Astrocyte (in vitro differentiated cells and primary cell): ENCODE measurements at places on chromosomes 7 and 10. TPM values are rescaled to one million over a fixed set of nuclear protein-coding genes. Genes with fewer than 3 reads are reported as not detected.
A peak's percentile ranks its signal among the peaks of the same experiment; 100 is the strongest.

- no peak for DNase-seq
These were observed 34.6 kb upstream of the SLC35G1 start for GRCh38 chr10:93859049-93859655.

PTN gene
- total RNA-seq, result 11.1 and 17.2 TPM in 2 replicates

- DNase-seq, result peak; percentile 81
These were observed at the start of gene TLL2 for GRCh38 chr10:96513698-96514561. TLL2 (minus strand) TSS chr10:96513926; CDS start chr10:96513685, 241 bp downstream.

ZNF398 gene
- total RNA-seq, result 14.6 and 16.6 TPM in 2 replicates

PSMG3 gene
- 30.3 and 33.6 TPM in 2 replicates for total RNA-seq

GRCh38 chr7:124700655-124701054 is 64.9 kb downstream of the GPR37 start:
- peak; percentile 52 for DNase-seq

- no peak for DNase-seq
These were observed 15.3 kb downstream of the BRI3 start for GRCh38 chr7:98296833-98297232.

FRMD4A gene
- total RNA-seq, result 59.0 and 82.5 TPM in 2 replicates

- peak; percentile 20 for DNase-seq
These were observed 7.7 kb downstream of the AGMO start for GRCh38 chr7:15554081-15554480.

GRCh38 chr10:36057731-36058130 is 415.6 kb upstream of the FZD8 start:
- DNase-seq, result no peak

DNA sequence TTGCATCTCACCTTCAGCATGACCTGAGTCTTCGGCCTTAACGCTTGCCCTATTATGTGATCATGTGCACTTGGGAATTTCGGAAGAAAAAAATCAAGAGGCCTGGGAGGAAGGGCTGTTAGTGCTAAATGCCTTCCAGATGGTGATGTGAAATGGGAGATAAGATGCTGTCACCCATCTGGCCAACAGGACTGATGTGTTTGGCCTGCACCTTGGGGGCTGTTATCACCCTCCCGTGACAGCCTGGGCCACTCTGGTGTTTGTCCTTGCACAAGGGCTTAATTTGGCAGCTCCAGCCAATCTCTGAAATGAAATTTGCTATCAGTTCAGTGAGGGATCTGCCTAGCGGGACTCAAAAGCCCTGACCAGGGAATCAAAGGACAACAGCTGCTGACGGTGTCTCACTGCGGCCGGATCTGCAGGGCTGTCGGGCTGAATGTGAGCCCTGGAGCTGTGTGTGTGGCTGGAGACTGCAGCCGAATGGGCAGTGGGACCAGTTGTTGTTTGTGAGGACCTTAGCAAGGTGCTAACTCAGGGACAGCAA is 131.4 kb upstream of the BTBD16 start:
- DNase-seq, result no peak

- no peak for DNase-seq
These were observed 54.7 kb downstream of the RASGEF1A start for GRCh38 chr10:43212043-43212721.

CYP26A1 gene
- 0.18 and 0.53 TPM in 2 replicates for total RNA-seq

DNA sequence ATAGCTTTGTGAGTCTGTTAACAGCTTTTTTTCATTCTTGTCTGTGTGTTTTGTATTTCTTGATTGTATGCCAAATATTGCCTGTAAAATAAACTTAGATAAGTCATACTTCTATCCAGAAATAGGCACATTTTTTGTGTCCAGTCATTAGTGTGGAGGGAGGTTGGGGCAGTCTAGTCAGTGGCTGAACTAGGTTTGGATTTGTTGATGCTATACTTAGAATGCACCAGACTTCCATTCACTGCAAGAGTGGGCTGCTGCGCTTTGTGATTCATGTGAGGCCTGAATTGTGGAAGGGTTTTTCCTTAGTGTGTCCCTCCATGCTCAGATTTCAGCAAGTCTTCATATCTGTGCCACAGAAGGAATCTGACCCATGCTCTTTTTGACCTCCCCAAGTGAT is 50.0 kb downstream of the TRUB1 start:
- peak; percentile 92 for DNase-seq

DNA sequence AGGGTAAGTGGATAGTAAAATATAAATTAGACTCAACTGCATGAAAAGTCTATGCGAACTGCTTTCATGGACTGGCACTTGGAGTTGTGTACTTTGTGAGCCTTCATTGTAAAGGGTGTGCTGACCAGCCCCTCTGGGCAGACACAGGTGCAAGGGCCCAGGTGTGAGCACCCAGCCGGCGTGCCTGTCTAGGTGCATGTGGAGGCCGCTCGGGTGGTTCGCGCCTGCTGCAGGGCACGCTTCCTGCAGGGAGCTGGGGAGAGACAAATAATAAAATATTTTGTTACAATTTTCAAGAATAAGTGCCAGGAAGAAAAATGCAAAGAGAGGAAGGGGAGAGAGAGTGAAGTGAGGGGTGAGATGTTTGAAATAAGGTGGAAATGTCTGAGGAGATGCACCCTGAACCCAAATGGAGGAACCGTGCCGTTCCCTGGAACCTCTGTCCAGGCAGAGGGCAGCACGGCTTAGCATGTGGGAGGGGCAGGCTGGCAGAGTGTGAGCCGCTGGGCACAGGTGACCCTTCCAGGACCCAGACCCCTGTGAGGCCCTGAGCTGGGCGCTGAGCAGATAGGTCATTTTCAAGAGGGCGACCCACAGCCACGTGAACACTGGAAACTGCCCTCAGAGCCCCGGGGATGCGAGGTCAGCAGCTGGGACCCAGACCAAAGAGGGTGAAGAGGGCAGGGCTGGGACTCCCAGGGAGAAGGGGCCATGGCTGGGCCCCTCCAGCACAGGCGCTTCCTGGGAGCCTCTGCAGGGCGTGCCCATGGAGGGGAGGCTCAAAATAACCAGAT is 28.7 kb downstream of the RNF32 start:
- DNase-seq, result no peak

DNA sequence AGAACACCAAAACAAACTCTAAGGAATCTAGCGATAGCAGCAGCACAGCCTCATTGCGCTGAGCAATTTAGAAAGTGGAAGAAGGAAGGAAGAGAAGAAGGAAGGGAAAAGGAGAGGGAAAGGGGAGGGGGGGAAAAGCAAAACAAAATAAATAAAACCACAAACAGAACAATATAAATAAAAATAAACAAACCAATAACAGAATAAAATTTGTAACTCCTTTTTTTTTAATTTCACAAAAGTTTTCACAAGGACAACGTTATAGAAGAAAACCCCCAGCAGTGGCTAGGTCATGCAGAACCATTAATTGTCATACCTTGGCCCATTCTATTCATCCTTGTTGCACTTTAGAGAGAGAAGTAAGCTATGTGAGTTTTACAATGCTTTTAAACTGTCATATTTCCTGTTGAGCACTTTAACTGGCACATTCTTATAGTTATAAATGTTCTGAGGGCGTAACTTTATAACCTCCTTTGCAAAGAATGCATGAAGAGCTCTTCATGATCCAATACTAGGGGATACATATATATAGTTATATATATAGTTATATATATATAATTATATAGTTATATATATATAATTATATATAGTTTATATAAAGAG is 752.8 kb downstream of the KCNMA1 start:
- no peak for DNase-seq

DNA sequence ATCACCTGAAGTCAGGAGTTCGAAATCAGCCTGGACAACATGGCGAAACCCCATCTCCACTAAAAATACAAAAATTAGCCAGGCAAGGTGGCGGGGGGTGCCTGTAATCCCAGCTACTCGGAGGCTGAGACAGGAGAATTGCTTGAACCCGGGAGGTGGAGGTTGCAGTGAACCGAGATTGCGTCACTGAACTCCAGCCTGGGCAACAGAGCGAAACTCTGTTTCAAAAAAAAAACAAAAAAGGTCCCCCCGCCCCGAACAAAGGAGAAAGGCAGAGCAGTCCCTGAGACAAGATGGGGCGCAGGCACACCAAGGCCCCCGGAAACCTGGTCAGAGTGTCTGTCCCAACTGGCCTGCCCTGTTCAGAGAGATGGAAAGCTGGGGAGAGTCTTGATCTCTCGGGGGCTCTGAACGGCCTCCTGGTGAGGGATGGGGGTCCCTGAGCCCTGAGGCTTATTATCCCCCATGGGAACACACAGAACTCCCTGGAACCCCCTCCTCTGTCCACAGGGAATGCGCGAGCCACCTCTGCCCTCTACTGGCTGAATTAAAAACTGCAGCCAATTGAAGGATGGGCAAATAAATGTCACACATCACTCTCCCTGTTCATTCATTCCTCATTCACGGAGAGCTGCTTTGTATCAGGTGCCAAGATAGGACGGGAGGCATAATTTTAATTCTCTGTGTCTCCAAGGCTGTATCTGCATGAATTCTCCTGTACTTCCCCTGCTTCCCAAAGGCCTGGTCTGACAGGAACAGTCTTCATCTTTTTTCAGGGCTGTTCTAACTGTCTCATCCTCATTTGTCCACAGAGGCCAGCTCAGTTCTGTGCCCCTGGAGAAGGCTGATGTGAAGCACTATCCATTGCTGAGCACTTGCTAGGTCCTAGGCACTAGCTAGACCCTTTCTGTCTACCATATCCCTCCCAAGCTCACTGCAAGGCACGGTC is 28.9 kb downstream of the MAT1A start:
- DNase-seq, result no peak

NPFFR1 gene
- total RNA-seq, result not detected in 2 replicates

DNA sequence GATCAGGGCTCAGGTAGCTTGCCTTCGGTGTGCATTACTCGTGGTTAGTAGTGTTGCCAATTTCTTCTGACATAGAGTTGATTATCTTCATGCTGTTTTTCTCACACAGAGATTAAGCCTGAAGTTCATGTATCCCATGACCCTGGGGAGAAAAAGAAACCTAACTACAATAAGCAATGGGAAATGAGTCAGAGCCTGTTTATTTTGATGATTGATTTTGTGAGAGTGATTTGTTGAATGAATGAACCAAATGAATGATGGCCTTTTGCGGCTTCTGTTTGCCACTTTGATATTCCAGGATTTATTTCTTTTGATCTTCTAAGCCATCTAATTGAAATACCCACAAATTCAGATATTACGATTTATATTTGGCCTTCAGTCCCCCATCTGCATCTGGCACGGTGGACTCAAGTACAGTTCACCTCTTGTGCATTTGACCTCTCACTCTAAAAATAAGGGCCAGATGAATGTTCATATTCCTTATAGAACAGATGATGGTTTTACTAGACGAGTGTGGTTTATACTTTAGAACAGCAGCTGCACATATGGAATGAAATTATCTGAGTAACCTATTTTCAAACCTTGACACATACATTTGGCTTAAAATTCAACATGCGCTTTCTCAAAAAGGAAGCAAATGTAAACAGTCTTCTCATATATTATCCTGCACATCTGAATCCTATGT is 110.7 kb downstream of the PLCE1 start:
- DNase-seq, result no peak

DNA sequence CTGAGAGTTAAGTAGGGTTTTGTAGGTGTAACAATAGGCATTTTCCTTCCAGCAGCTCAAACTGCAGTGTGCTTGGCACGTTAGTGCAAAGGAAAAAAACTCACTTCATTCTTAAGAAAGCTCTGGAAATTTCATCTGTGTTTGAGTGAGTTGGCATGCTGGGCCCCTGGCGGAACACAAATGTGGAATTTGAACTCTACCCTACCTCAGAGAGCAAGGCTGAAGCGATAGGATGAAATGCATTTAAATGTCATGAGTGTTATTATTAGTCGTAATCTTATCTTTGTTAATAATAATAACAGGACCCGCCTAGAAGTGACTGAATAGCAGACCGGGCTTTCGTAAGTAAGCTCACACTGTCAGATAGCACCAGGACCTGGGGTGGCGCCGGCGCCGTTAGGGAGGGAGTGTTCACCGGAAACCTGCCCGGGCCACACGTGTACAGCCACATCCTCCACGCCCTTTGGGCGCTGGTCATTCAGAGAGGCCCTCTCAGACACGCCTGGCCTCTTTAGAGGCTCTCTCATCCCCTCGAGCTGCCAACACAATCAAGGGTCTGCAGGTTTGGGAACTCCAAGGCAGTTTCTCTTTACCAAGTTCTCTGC is 63.5 kb downstream of the GRK5 start:
- DNase-seq, result peak; percentile 27

SLC18A2 gene
- 0.07 TPM in 1 of 2 replicates, not detected in the other for total RNA-seq

DNA sequence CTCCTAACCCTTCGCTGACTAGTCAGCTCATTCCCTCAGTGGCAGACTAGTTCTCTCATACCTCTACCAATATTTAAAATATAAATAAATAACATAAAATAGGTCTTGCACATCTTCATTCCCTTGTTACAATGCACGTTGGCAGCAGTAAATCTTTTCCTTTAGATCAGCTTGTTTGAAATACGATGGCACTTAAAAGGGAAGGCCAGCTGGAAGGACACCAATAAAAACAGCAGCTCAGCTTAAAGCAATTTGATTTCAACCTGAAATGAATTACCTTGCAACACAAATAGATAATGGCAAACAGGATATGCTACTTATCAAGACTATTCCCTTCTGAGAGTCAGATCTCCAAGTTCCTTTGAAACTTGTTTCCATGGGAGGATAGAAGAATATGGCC is 321.8 kb downstream of the GFRA1 start:
- peak; percentile 10 for DNase-seq

MYO1G gene
- total RNA-seq, result 0.11 and 0.19 TPM in 2 replicates

- DNase-seq, result no peak
These were observed 93.0 kb downstream of the TNS3 start for GRCh38 chr7:47488969-47489342.

TMEM248 gene
- total RNA-seq, result 96.1 and 98.0 TPM in 2 replicates

TIAL1 gene
- 155 and 161 TPM in 2 replicates for total RNA-seq

DNA sequence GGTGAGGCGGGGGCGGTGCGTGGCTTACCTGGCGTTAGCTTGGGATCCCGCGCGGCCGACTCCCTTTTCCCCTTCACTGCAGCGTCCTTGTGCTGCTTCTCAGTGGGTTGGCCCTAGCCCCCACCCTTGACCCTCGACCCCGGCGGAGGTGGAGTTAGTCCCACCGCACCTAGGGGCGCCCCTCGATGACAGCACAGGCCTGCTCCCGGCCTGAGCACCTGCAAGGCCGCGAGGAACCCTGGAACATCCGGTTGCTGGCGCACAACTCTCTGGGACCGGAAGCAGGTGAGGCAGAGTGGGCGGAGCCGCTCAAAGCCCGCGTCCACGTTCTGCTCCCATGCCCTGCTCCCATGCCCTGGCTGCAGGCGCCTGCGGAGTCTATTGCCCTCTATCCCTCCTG is 266.9 kb downstream of the USP6NL start:
- DNase-seq, result no peak

SLC25A28 gene
- total RNA-seq, result 38.0 and 40.7 TPM in 2 replicates

GRCh38 chr7:92763636-92764423 is 72.5 kb downstream of the CDK6 start:
- DNase-seq, result peak; percentile 89

- DNase-seq, result peak; percentile 45
These were observed 3.2 kb upstream of the CROT start for GRCh38 chr7:87342231-87342630.
